ENCODE measurements at places on chromosomes 2 and 18.

DNA sequence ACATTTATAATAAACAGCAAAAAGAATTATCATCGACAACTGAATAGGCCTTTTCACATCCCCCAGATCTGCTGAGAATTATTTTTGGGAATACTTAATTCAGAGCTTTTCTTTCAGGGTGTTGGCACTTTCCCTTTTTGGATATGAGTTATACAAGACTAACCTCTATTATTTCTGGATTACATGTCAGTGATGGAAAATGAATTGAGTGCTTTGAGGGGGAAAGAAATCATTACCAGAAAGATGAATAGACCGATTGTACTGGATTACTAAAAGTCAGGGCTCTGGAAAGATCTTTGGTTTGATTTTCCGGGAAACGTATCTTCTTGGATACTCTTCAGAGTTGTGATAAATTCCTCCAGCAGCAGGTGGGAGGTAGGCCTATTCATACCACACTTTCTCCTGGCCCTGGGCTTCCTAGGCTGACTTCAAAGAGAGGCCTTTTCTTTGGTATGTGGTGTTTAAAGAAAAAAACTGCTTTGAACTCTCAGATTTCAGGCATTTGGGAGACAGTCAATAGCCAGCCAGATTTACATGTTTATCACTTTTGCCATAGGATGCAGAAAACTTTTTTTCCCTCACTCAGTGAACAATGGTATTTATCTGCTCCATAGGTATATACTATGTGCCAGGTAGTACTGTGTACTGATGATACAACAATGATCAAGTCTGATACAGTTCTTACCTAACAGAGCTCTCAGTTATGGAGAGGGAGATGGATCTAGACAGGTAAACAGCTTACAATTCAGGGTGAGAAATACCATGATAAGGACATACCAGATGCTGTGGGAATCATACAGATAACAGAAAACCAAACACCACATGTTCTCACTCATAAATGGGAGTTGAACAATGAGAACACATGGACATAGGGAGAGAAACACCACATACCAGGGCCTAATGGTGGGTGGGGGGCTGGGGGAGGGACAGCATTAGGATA lies 63.3 kb upstream of the ACTR3 start:
- DNase-seq: no peak

GRCh38 chr18:713135-713490 lies 683 bp upstream of the ENOSF1 start:
- no peak for DNase-seq

- no peak for DNase-seq
Measured at GRCh38 chr2:122148128-122148767, 392.8 kb downstream of the TSN start.

DNA sequence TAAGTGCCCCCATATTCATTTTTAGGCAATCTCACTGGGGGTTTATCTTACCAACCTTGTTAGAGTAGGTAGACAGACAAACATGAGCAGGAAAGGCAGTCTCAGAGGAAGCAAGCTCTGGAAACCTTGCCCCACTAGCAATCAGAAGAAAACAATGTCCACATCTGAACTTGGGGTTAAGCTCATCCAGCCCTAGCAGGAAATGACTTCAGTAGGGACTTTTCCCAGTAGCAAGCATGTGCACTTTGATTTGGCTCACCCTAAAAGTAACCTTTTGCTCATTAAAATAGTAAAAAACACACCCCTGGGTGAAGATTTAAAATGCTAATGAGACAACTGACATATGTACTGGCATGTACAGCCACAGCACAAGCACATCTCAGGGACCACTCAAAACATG lies 175.5 kb downstream of the AKAIN1 start:
- DNase-seq: no peak

GRCh38 chr2:46411985-46412384 lies 67.4 kb upstream of the TMEM247 start:
- no peak for DNase-seq

GRCh38 chr2:110946902-110947301 lies 173.8 kb upstream of the BCL2L11 start:
- DNase-seq: no peak

DNA sequence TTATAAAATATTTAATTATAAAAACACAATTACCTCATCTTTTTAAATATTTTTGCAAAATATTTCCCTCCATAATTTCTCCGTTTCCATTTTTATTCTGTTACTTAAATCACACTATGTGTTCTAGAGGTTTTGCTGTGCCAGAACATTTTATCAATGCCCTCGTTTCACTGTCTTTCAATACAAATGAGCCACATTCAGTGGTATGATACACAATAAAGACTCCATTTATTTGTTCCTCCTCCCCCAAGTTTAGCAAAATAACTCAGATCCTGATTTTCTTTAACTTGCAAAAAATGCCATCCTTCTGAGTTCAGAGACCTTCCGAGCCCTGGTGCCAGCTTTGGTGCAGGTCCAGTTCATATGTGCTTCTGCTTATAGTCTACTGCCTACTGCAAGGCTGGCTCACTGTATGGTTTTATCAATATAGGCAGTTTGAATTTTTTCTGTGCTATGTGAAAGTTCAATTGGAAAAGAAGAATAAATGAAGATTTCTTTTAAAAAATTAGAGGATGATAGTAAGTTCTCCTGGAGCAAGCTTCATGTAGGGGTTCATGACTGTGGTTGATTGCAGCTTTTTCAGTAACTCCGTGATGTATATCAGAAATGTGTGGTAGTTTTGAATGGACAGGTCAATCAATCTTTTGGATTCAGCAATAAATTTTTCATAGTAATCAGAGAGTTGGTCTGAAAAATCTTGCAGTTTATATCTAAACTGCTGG lies 42.5 kb downstream of the APOB start:
- no peak for DNase-seq

GRCh38 chr2:221097568-221097915 lies 474.6 kb downstream of the EPHA4 start:
- no peak for DNase-seq

- no peak for DNase-seq
Measured at GRCh38 chr2:168784993-168785392, 17.4 kb upstream of the NOSTRIN start.

DNA sequence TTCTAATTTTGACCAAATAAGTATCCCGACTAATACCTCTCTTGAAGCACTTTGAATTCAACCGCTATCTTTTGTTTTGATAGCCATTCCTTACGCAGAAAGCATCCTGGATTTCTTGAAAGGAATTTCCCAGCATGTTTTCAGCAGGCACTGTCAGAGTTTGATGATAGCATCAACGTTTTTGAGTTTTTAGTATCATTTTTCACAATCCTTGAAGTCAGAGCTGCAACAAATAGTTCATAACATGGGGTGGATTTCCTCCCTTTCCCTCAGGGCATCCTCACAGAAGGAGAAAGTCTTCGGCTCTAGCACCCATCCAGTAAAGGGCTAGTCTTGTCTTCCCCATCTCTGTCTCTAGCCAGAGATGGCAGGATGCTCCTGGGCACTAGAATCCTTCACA lies 46.2 kb downstream of the ANKRD44 start:
- no peak for DNase-seq

- DNase-seq: peak; percentile 61
Measured at GRCh38 chr2:26570083-26570430, 71.1 kb downstream of the CIB4 start.

- no peak for DNase-seq
Measured at GRCh38 chr2:26687328-26687727, 5.2 kb upstream of the KCNK3 start.

DNA sequence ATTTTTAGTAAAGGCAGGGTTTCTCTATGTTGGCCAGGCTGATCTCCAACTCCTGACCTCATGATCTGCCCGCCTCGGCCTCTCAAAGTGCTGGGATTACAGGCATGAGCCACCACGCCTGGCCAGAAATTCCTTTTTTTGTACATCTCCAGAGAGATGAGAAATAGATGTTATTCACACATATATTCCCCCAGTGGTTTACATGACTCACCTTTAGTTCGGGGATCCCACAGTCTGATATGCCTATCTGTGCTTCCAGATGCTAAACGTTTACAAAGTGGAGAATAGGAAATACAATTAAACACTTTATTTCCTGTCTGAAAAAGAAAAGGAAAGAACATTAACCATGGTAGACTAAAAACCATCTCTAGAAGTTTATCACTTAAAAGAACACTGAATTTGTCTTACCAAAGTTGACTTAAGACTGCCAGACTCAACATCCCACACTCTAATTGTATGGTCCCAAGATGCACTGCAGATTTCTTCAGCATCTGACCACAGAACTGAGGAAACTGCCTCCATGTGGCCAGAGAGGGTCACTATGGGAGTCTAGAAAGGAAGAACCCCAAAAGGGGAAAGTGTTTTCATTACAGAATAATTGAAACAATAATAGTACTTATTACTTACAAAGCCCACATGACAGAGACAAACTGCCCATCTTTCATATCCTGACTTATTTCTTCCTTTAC lies 12.6 kb upstream of the ICA1L start:
- DNase-seq: no peak

DNA sequence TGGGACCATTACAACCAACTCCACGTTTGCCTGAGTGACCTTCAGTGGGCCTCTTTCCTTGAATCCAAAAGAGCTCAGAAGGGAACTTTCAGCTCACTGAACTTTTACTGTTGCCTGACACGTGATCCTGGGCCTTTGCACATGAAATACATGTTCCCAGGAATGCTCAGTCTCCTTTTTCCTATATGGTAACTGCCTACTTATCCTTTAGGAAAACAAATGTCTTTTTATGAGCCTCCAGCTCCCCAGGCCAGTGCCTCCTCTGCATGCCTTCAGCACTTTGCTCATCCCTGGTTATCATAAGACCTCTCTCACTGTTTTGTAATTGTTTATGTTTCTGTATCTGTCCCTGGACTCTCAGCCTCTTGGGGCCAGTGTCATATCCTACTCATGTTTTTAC lies 5.1 kb downstream of the PLA2R1 start:
- DNase-seq: no peak

DNA sequence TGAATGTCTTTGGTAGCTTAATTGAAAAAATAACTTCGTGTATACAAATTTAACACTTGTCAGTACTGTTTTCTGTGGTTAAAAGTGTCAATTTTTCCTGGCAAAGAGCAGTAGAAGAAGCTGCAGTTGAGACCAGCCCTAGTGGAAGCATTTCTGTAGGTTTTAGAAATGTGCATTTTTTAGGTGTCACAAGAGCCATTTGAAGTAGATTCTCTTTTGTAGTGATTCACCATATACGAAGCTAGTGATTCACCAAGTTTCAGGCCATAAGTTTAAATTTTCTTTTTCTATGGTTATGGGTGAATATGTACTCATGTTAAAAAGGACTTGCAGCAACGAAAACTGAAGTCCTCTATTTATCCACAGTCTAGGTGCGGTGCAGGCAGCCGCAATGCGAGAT lies 4.2 kb downstream of the NABP1 start:
- DNase-seq: no peak

- DNase-seq: no peak
Measured at GRCh38 chr2:167052825-167053224, 164.5 kb downstream of the XIRP2 start.

GRCh38 chr2:132366421-132367180 lies 50.0 kb upstream of the GPR39 start:
- no peak for DNase-seq

- DNase-seq: no peak
Measured at GRCh38 chr2:119290859-119291587, 67.4 kb downstream of the STEAP3 start.

DNA sequence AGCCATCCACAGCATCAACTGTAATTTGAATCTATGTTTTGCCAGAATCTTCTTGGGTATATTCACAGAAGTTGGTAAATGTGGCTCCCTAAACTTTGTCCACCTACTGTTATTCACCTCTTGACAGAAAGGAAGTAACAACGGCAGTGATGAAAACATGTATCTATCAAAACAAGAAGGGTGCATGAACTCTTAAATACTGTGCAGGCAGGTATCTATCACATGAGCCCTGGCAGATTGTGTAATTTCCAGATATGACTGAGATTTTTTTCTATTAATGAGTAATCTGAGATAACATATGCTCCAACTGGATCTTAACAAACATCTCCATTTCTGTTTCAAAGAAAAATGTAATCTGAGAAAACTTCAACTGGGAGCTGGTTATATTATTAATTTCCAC lies 36.6 kb downstream of the SFT2D3 start:
- DNase-seq: no peak

DNA sequence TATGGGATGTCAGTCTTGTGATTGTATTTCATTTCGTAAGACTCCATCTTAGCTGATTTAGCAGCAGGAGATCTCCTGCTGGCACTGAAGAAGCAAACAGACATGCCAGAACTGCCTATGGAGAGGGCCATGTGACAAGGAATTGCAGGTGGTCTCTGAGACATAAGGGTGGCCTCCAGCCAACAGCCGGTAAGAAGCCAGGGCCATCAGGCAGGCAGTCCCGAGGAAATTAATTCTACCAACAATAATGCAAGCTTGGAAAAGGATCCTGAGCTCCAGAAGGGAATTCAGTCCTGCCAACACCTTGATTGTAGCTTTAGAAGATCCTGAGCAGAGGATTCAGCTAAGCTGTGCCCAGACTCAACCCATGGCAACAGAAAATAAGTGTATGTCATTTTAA lies 87.1 kb upstream of the DNAJC10 start:
- DNase-seq: no peak

DNA sequence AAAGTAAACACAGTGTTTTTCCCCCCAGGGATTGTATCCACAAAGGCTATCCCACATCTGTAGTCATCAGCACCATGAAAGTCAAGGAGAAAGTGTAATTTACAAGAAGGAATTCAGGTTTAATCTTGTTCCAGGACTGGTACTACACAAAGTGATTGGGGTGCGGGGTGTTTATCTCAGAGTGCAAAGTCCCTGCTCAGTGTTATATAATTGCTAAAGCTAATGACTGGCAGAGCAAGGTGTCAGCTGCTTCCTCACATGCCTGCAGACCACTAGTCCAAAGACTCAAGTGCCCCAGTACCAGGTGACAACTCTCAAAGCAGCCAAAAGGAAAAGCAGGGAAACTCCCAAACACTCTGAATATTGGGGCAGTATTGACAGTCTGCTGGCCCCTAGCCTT lies 40.4 kb upstream of the PDCL3 start:
- DNase-seq: no peak

GRCh38 chr2:70807102-70807827 lies 13.1 kb downstream of the CLEC4F start:
- no peak for DNase-seq

GRCh38 chr2:128237081-128237534 lies 81.6 kb downstream of the HS6ST1 start:
- DNase-seq: no peak

- no peak for DNase-seq
Measured at GRCh38 chr2:8570637-8571036, 111.2 kb upstream of the ID2 start.

DNA sequence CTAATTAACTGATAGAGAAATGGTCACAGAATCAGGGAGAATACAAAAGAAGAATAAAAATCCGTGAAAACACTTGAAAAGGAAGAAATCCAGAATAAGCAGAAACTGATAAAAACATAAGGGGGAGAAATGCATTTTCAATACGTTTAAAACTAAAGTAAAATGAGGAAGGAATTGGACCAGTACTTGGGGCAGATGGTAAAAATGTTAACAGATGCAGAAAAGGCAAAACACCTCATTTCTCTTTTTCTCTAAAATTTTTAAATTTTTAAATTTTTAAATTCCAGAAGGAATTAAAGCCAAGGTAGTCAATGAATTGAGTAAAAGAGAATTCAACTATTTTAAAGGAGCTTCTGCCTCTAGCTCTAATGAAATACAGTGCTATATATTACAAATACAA lies 353.9 kb downstream of the METTL4 start:
- no peak for DNase-seq

Measured in nucleus accumbens (tissue), 56 donors.